ENCODE measurements at places on chromosomes 2 and 18. TPM values are rescaled to one million over a fixed set of nuclear protein-coding genes. Genes with fewer than 3 reads are reported as not detected.

Gene MATN3
- 2.3 TPM for total RNA-seq

Gene MTLN
- total RNA-seq, result 74.2 TPM

Gene WNT6
- total RNA-seq, result not detected

Gene LBX2
- 3.0 TPM for total RNA-seq

Gene MOGAT1
- not detected for total RNA-seq

Gene GCG
- total RNA-seq, result not detected

Gene C2orf66
- total RNA-seq, result 0.26 TPM

Gene UGT1A3
- not detected for total RNA-seq

Gene SDC1
- 56.8 TPM for total RNA-seq

Gene GMCL1
- total RNA-seq, result 9.1 TPM

Gene TUBA3E
- not detected for total RNA-seq

Gene RSAD2
- total RNA-seq, result 1.7 TPM

Gene COL3A1
- 925 TPM for total RNA-seq

Measured in fibroblast of lung (primary cell).